ENCODE measurements at places on chromosomes 4 and X.
A peak's percentile ranks its signal among the peaks of the same experiment; 100 is the strongest.

- DNase-seq = no peak
Observed at GRCh38 chrX:134734466-134734952, 76.2 kb upstream of the PLAC1 start.

DNA sequence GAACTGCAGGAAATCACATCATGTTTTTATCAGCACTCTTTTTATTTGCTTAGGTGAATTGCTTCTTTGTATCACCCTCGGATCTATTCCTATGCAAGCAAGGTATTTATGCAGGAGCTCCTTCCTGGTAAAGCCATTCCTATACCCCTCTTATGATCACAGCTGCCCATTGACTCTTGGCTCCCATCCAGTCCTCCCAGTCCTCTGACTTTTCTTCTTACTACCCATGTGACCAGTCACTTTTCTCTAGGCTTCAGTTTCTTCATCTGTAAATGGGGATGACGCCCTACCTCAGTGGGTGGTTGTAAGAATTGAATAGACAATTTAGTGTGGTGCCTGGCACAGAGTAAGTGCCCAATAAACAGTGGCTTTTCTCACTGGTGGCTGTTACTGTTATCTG lies 144.9 kb downstream of the FHIP1A start:
- no peak for DNase-seq

DNA sequence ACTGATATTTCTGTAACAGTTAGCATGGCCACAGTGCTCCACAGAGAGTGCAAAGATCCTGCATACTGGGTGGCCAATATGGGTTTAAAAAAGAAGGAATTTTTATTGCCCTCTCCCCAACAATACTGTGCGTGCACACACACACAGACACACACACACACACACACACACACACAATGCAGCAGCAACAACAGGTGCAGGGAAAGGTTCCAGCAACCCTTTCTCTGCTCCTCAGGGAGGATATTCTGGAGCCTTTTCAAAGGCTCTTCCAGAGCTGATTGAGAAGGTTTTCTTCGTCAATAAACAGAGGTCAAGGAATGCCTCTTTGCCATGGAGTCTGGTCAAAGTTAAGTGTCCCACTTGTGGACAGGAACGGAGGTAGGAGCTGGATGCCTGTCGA lies 84.8 kb upstream of the ZFP42 start:
- no peak for DNase-seq

DNA sequence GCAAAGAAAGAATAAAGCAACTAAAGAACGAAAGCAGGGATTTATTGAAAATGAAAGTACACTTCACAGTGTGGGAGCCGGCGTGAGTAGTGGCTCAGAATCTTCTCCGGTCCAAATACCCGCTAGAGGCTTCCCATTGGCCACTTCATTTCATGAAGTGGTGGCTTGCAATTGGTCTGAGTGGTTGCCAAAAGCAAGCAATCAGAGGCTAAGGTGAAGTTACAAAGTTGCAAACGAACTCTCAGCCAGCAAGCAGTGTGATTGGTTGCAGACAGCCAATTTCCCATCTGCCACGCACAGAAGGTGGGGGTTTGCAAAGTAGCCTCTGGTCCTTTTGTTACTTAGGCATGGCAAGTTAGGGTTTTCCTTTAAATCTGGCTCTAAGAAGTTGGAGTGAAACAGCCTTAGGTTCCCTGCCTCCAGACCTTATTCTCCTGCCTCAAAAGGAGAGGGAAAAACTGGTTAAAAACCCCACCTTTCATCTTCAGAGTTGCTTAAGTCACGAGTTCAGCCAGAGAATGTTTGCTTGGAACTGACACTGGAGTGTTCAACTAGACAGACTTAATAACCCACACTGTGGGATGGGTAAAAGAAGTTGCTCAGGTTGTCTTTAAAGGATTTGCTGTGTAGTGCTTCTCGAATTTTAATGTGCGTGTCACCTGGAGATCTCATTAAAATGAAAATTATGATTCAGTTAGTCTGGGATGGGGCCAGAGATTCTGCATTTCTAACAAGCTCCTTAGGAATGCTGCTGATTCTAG lies 6.9 kb upstream of the CLOCK start:
- no peak for DNase-seq

DNA sequence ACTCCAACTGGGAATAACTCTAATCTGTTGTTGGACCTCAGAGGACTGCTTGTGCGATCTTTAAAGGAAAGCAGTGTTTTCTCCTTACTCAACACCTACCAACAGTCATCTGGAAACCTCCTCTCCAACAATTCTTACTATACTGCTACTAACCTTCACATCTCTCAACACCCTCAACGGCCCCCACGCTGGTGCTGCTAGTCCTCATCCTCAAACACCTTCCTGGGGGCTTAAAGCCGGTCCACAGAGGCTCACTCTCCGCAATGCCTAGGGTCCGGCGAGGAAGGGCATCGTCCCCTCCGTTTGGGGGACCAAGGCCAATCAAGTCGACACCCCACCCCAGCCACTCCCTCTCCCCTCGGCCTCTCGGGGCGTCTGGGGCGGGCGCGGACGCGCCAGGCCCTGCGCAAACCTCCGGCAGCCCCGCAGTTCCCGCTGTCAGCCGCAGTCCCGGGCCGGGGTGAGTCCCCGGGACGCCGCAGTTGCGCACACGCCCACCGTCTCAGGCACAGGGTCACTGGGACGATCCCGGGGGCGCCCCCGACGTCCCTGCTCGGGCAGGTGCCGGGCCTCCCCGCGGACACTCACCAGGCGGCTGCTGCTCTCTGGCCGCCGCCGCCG lies 418 bp downstream of the TAB3 start:
- DNase-seq = peak; percentile 19

DNA sequence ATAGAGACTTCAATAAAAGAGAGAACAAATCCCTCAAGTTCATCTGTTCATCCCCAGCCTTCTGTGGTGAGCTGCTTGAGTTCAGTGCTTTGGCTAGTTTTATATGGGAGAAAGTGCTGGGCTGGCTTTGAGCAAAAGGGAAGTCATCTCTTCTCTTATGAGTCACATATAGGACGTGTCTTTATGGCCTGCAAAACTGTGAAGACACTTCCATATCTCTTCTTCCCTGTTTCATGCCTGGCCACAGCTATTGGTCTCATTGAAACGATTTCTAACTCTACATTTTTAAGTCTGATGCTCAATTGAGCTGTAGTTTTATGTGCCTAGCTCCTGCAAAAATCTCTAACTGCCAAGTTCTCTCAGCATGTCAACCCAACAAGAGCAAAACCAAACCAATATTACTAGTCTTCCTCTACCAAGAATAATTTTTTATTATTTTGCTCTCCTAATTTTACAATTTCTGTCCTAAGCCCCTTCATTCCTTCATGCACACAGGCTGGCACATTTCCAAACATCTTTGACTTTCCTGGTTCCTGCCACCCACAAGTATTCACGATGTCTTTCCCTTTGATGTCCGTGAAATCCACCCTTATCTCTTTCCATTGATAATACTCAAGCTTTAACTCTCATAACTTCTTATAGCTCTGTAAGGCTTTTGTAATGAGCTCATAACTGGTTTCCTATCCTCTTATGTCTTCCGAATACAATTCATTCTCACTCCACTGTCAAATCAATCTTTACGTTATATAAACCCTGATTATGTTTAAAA lies 165.3 kb downstream of the BTC start:
- DNase-seq = no peak

Data from effector CD8-positive, alpha-beta T cell (primary cell).